ENCODE measurements at places on chromosomes 6 and 20. TPM values are rescaled to one million over a fixed set of nuclear protein-coding genes. Genes with fewer than 3 reads are reported as not detected.

Gene FAM209B
- 2.5 TPM for total RNA-seq

Gene SRC
- 26.8 TPM for total RNA-seq

Gene FOXA2
- total RNA-seq: not detected

Gene BLCAP
- 198 TPM for total RNA-seq

DNA sequence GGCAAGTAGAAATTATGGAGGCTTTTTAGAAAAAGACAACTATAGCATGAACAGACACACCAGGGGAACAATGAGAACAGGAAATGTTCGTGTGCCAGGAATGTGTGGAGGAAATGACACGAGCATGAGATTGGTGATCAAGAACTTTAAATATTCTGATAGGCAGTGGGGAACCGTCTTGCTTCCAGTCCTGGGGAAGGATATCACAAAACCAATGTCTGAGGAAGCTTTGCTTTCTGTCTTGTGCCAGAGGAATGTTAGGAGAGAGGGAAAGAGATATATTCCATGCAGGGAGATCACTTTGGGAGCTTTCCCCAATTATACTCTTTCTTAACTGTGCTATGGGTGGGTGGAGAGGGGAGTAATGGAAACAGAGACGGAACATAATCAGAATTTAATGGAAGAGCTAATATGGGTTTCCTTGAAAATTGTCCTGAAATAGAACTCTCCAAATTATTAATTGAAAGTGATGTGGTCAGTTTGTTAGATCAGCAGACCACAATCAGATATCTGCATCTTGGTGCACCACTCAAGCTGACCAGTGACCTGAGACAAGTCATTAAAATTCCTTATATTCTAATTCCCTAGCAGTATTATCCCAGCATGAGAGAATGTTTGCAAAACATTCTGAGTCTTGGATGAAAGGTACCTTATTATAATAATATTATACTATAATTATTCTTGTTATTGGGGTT, 178.2 kb downstream of the SOX4 start:
- DNase-seq: no peak
- H3K27me3 ChIP-seq: no peaks in the 10 kb centered on the region
- H3K27ac ChIP-seq: no peak overlapping the region

- H3K27ac ChIP-seq: no peak overlapping the region
- H3K4me1 ChIP-seq: no peaks in the 10 kb centered on the region
- H3K4me3 ChIP-seq: no peak overlapping the region
- DNase-seq: peak; percentile 18
- no peaks in the 10 kb centered on the region for H3K27me3 ChIP-seq
- H3K36me3 ChIP-seq: no peaks in the 10 kb centered on the region
Measured at GRCh38 chr20:38278763-38279162, 18.2 kb upstream of the KIAA1755 start.

GRCh38 chr6:80541886-80542285, 435.4 kb downstream of the BCKDHB start:
- H3K27ac ChIP-seq: no peak overlapping the region
- H3K4me3 ChIP-seq: no peak overlapping the region
- no peak for DNase-seq
- H3K4me1 ChIP-seq: no peaks in the 10 kb centered on the region
- no peaks in the 10 kb centered on the region for H3K27me3 ChIP-seq

DNA sequence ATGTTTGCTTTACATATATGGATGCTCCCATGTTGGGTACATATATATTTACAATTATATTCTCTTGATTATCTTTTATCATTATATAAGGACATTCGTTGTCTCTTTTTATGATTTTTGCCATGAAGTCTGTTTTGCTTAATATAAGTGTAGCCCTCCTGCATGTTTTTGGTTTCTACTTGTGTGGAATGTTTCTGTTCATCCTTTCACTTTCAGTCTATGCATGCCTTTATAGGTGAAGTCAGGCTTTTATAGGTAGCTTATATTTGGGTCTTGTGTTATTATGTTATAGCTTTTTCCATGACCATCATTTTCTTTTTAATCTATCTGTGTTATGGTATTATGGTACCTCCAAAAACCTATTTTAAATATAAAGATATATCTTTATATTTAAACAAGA, 612.5 kb upstream of the HS3ST5 start:
- no peak overlapping the region for H3K4me3 ChIP-seq
- no peak for DNase-seq
- no peaks in the 10 kb centered on the region for H3K36me3 ChIP-seq
- no peak overlapping the region for H3K27ac ChIP-seq
- H3K4me1 ChIP-seq: no peaks in the 10 kb centered on the region

DNA sequence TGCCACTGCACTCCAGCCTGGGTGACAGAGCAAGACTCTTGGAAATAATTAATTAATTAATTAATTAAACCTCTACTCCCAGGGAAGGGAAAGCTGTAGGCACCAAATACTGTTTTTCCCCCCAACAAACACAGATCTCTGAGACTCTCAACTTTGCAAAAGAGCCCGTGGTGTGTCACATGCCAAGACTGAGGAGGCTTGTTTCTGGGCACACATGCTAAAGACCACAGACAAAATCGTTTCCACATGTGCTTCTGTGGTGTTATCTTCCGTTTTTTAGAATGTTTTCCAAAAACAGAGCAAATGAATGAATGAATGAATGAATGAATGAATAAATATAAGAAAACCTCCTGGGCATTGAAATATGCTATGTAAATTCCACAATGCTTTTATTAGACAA, 55.6 kb upstream of the ATXN1 start:
- DNase-seq: no peak
- no peaks in the 10 kb centered on the region for H3K4me1 ChIP-seq
- no peaks in the 10 kb centered on the region for H3K36me3 ChIP-seq
- H3K27ac ChIP-seq: no peak overlapping the region

- no peaks in the 10 kb centered on the region for H3K4me1 ChIP-seq
- no peak overlapping the region for H3K4me3 ChIP-seq
- H3K36me3 ChIP-seq: no peaks in the 10 kb centered on the region
- DNase-seq: no peak
- H3K27ac ChIP-seq: no peak overlapping the region
Measured at GRCh38 chr6:29850011-29850553, 22.5 kb downstream of the HLA-G start.

DNA sequence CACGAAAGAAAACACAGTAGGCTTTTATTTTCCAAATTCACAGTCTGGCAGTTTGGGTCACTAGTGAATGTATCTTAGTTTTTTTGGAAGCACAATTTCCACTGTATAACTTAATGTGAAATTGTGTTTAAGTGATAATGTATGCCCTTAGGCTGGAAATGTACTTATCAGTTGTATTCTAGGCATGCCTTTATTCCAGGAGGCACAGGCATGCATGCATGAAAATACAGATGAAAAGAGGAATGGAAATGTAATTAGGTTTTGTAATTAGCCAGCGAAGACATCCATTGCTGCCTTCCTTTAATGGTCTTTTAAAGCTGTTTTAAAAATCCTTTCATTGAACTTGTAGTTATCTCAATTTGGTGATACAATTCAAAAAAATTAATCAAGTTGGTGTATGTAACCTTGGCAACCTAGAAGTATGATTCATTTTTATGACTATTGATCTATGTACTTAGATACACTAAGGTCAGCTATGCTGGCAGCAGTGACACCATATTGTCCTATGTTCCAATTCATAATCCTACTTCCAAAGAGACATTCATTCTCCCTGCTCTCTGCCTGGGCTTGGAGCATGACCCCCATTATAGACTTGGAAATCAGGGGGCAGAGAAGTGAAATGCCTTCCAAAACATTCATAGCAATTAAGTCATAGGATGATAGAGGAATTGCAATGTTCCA, 73.1 kb downstream of the SNAP25 start:
- no peak overlapping the region for H3K4me3 ChIP-seq
- no peaks in the 10 kb centered on the region for H3K27me3 ChIP-seq
- H3K4me1 ChIP-seq: no peaks in the 10 kb centered on the region
- no peaks in the 10 kb centered on the region for H3K36me3 ChIP-seq
- DNase-seq: no peak
- no peak overlapping the region for H3K27ac ChIP-seq
